ENCODE measurements at places on chromosomes 7 and 10.

DNA sequence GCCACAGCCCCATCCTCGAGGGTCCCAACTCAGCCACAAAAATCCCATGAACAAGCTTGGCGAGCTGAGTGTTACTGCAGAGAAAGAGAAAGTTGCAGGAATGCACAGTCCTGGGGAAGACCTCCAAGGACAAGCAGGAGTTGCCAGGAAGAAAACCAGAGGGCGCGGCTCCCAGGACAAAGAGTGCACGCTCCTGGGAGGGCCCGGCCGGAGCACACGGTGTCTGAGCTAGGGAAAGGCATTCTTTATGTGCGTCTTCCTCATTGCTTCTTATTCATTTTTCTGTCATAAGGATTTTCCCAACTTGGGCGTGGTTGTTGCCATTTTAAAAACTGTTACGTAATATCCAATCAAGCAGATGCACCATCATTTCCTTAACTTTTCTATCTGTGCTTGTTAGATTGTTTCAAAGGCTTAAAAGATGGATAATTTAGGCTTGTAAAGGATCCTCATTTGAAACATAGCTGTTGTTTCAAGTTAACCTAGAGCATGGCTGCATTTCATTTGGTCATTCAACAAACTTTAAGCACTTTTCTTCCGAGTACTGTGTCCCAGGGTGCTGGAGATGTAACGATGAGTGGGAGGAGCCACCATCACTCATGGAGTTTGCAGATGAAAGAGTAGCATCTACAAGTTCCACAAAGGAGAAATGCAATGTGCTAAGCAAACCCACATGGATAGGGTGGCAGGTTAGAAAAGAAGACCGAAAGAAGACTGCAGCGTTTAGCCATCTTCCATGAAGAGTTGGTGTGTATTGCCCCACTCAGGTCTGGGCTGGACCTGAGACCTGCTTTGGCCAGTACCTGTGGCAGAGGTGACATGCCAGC is 5.6 kb upstream of the CNPY1 start:
- no peak for DNase-seq

- DNase-seq, result peak; percentile 63
These were observed 98.0 kb upstream of the ZNF722 start for GRCh38 chr7:63900394-63901203.

DNA sequence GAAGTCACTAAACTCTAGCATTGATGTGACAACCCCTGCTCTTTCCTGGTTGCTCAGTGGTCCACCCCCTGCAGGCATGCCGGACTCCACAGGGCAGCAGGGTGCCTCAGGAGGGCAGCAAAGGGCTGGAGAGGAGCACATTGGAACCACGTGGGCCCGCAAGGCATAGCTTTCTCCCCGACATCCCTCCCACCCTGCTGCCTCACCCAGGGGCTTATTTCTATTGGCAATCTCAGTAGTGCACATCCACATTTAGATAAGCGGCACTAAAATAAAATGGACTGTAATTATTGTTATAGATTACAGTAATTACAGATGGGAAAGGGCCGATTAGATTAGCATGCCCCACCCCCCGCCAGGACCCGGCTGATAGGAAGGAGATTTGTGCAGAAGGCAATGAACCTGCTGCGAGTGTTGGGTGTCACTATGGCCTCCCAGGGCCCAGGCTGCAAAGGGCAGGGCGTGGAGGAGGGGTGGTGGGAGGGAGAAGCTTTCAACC is 580.1 kb downstream of the GRID1 start:
- no peak for DNase-seq

- no peak for DNase-seq
These were observed 54.8 kb downstream of the MINDY3 start for GRCh38 chr10:15805395-15806058.

- DNase-seq, result no peak
These were observed 4.8 kb downstream of the ELN start for GRCh38 chr7:74032624-74033371.

GRCh38 chr10:20256969-20257368 is 440.7 kb downstream of the PLXDC2 start:
- DNase-seq, result no peak

- no peak for DNase-seq
These were observed 433.6 kb downstream of the ACTR3B start for GRCh38 chr7:153193144-153193595.

GRCh38 chr10:110045772-110046171 is 38.0 kb downstream of the ADD3 start:
- DNase-seq, result no peak

GRCh38 chr10:3803295-3803926 is 18.4 kb upstream of the KLF6 start:
- DNase-seq, result no peak

- no peak for DNase-seq
These were observed 127.7 kb downstream of the SRI start for GRCh38 chr7:88091988-88092675.

GRCh38 chr7:32056767-32057166 is 13.4 kb downstream of the PDE1C start:
- DNase-seq, result no peak

GRCh38 chr7:90850471-90850870 is 254.3 kb downstream of the CDK14 start:
- no peak for DNase-seq

DNA sequence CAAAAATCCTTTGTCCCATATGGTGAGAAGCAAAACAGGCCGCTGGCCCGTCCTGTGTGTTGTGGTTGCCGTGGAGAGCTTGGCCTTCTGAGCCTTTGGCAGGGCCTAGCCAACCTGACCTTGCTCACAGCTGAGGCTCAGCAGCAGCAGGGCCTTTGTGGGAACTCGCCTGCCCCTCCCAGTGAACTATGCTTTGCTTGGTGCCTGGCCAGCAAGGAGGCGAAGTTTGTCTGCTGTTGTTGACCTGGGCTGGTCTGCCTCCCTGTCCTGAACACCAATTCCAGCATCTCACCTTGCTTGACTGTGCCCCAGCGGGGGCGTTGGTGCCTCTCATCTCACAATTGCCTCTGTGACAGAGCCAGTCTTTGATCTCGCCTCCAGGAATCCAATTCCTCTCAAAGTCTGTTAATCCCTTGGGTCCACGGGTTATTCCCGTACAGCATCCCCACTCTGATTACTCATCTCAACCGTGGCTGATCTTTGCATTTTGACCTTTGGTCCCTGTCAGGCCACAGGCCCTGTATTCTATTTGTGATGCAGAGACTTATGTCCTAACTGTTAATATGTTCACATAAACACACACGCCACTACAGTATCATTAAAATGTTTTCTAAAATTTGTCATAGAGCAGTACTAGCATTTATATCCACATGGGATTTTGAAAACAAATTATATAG is 22.6 kb downstream of the EPDR1 start:
- DNase-seq, result no peak

- DNase-seq, result no peak
These were observed 8.0 kb upstream of the DMTF1 start for GRCh38 chr7:87144173-87144657.

- no peak for DNase-seq
These were observed 133.7 kb downstream of the CREB5 start for GRCh38 chr7:28546067-28546466.

DNA sequence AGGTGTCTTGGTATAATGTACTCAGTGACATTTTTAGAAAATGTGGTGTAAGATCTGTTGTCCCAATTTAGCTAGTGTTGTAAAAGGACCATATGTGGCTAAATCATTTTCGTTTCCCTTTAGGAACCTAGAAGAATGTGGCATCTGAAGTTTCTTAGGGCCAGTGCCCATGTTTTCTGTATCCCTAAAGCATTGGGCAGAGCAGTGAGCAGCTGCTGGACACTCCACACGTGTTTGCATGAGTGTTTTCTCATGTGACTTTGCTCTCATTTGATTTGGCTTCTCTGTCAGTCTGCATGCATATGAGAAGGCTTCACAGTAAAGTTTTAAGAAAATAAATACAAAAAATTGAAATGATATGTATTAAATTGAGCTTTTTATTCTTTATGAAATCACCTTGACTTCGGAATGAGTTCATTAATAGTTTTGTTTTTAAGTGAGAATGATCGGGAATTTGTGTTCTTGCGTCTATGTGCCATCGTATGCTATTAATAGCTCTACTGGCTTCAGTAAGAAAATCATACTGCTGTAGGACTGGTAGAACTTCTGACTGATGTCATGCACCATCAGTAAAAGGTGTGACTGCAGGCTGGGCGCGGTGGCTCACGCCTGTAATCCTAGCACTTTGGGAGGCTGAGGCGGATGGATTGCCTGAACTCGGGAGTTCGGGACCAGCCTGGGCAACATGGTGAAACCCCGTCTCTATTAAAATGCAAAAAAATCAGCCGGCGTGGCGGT is 61.3 kb downstream of the RBM33 start:
- DNase-seq, result no peak

DNA sequence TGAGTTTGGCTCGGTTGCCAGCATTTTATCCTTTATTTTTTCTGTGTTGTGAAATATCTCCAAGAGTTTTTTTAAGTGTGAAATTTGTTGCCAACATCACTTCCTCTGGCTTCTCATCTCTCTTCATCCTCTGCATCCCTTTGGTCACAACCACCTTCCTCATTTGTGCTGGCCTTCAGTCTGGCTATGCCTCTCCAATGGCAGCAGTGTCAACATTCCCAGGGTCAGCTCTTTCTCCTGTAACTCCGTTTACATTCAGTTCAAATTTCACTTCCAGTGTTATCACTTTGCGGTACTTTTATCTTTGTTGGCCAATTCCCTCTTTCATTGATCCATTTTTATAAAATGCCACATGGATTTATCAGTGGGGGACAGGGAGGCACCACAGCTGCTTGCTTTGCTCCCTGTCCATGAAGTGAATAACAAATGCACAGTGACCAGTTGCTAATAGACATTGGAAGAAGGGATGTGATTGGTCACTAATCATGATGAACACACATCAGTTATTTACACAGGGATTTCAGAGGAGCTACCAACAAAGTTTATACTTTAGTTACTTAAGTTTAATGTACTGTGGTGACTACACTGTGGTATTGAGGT is 311.4 kb upstream of the LRGUK start:
- DNase-seq, result no peak

DNA sequence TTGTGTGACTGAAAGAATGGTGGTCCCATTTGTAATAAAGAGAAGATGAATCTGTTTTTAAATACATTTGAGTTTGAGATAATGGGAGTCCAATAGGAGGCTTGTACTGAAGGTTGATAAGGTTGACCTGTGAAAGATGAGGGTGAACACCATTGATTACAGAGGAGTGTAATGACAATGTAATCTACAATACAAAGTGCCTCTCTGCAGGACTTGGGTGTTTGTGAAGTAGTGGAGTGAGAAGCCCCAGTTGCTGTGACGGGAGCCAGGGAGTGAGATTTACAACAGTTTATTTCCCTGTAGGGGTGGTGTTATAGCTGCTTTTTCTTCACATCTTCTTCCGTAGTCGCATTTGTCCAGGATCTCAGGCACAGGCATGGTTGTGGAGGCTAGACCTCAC is 189.9 kb downstream of the EXOC4 start:
- DNase-seq, result no peak

- no peak for DNase-seq
These were observed 40.0 kb upstream of the DGKI start for GRCh38 chr7:137886746-137887145.

GRCh38 chr7:159007364-159007995 is 137.2 kb downstream of the VIPR2 start:
- DNase-seq, result no peak

DNA sequence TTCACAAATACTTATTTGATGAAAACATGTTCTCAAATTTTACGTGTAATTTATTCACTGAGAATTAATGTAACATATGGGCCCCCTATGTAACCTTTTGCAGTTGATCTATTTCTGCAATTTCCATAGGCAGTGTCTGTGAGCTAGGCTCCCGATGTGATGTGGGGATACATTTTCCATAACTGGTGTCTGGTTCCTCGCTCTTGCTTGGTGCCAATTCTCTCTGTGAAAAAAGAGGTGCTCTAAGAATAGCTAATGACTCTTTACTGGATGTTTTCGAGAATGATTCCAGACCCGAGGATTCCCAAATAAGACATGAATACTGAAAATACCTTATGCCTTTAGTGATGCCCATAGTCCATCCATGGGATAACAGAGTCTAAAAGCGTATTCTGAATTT is 286.7 kb upstream of the FZD8 start:
- no peak for DNase-seq

DNA sequence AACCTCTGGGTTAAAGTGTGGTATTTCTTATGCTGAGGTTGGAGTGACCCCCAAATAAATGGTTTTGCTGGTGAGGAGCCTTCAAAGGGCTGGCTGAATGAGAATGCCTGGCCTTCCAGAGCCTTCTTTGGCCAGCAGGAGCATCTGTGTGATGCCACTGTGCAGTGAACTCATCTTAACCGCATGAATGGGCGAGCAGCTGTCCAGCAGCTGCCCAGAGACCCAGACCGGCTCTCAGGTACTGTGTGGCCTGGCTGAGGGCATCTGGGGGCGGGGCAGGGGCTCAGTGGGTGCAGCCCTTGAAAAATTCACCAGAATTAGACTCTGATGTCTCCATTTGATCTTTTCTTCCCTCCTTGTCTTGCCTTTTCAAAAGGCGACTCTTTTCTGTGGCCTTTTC is 59.0 kb downstream of the SYPL1 start:
- DNase-seq, result no peak

GRCh38 chr7:1611708-1612241 is 41.9 kb upstream of the PSMG3 start:
- no peak for DNase-seq

DNA sequence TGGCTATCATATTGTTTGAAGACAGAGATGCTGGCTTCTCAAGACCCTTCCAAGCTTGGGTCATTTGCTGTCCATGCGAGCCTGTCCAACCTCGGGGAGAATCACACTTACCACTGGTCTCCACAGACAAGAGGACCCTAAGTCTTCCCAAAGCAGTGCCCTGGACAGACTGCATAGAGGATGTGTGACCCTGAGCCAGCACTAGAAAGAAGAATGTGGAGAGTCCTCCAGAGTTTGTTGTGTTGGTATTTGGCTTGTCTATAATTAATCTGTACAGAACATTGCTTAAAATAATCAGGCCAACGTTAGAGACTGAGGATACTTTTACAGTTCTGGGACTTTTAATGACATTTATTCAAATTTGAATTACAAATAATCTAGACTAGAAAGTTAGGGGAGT is 212.7 kb downstream of the TMEM178B start:
- DNase-seq, result no peak

GRCh38 chr10:101287997-101288635 is 58.9 kb upstream of the LBX1 start:
- DNase-seq, result no peak

DNA sequence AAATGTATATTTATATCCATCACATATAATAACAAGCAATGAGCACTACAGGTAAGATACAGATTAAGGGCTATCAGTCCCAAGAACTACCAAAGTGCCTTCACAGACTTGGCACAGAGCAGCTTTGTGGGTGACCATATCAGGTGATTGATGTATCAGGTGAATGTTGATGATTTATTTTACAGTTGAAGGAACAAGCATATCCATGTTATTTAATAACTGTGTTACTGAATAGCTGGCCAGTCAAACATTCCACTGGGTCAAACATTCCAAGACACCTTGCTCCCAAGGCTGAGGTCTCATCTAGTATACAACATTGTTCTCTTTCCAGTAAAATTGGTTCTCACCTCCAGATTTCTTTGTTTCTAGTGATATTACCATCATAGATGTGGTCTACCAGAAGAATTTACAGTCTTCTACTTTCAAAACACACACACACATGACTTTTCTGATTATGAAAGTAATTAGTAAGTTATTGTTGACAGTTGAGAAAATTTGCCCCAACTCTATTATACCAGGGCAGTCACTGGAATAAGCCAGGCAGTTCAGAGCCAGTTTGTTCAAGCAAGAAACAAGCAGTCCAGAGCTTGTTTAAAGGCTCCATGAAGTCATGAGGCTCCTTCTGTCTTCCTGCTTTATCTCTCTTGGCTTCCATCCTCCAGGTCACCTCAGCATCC is 68.2 kb downstream of the ELAPOR2 start:
- no peak for DNase-seq

GRCh38 chr10:33126742-33127141 is 168.7 kb upstream of the ITGB1 start:
- DNase-seq, result no peak

All from activated CD4-positive, CD25-positive, alpha-beta regulatory T cell (primary cell).